ENCODE measurements at places on chromosomes 13 and 19.

GRCh38 chr13:97879646-97880310, 73.7 kb upstream of the IPO5 start:
- no peak for DNase-seq

- DNase-seq, result peak; percentile 39
These were observed 5.6 kb downstream of the INAFM1 start for GRCh38 chr19:47280183-47280797.

DNA sequence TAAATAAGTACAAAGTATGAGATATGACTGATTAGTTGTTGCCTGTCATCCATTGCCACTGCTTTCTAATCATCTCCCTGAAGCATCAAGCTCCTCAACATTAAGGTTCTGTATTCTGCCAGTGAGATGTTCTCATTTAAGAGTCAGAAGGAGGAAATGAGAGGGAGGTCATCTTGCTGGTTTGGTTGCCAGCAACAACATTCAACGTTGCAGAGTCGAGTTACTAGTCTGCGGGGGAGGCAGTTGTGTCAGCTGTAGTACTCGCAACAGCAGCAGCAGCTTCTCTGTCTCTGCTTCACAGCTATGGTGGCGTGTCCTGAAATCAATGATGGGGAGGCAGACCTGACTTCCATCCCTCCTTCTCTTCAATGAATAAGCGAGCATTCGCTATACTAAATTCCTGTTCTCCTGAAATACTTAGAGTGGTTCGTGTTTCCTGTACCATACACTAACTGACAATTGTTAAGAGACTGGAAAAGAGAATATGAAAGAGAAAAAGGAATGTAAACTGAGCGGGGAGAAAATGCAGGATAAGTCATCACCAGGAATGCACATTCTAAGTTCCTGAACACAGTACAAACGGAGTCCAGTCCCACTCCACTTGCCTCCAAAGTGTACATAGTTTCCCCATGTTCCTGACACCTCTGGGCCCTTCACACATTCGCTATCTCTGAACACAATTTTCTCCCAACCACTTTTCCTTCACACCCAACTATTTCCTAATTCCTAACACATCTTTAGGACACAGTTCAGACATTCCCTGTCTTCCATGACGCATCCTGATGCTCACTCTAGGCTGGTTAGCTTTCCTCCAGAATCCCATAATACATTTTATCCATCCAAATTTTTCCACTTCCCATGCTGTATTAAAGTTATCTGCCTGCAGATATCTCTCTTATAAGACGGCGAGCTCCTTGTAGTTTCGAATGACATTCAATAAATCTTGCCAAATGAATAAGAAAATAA, 263.0 kb downstream of the KLF12 start:
- no peak for DNase-seq

- DNase-seq, result peak; percentile 87
These were observed 2.7 kb downstream of the SLC27A1 start for GRCh38 chr19:17473041-17473440.

DNA sequence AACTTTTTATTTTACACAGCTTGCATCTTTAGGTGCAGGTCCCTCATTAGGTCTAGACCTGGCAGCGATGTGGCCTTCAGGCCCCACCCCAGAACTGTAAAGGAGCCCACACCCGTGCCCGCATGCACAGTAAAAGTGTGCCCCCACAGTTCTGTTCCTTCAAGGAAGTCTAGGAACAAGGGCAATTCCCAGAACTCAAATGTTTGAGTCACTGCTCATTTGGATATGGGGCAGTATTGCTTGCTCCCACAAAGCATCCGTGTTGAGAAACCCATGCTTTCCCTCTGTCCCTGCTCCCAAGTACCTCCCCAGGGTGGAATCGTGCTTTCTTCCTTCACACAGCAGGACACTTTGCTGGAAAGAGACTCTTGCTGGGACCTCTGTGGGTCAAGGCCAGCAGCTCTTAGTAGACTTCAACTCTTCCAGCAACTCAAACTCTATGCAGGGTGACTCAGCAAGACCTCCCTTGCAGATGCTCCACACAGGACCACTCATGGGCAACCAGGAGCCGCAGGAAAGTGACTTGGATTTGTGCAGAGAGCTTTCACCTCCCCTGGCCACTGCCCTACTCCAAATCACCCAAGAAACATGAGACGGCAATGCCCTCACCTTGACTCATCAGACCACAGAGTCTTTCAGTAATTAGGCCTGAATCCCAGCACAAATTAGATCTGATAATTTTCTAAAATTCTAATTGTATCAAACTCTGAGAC, 12.3 kb downstream of the SLC7A1 start:
- DNase-seq, result no peak

GRCh38 chr13:43145534-43146196, 122.3 kb downstream of the DNAJC15 start:
- no peak for DNase-seq

GRCh38 chr13:113437408-113438010, 15.8 kb downstream of the ADPRHL1 start:
- no peak for DNase-seq

DNA sequence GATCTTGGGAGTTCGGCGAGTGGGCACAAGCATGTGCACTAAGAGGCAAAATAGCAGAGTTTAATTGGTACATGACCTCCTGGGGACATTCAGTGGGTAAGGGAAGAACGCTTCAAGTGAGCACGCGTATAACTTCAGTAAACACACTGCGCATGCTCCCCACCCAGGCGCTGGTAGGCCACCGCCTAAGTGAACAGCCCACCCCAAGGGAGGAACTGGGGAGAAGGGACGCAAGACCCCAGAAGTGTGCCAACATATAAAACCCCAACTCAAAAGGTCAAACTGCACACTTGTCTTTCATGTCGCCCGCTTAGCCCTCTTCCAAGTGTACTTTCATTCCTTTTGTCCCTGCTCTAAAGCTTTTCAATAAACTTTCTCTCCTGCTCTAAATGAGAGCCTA, 10.5 kb upstream of the NTN5 start:
- DNase-seq, result peak; percentile 10

GRCh38 chr13:78305171-78305570, 298.2 kb downstream of the POU4F1 start:
- DNase-seq, result no peak

- no peak for DNase-seq
These were observed 62.9 kb downstream of the DCT start for GRCh38 chr13:94416454-94417080.

DNA sequence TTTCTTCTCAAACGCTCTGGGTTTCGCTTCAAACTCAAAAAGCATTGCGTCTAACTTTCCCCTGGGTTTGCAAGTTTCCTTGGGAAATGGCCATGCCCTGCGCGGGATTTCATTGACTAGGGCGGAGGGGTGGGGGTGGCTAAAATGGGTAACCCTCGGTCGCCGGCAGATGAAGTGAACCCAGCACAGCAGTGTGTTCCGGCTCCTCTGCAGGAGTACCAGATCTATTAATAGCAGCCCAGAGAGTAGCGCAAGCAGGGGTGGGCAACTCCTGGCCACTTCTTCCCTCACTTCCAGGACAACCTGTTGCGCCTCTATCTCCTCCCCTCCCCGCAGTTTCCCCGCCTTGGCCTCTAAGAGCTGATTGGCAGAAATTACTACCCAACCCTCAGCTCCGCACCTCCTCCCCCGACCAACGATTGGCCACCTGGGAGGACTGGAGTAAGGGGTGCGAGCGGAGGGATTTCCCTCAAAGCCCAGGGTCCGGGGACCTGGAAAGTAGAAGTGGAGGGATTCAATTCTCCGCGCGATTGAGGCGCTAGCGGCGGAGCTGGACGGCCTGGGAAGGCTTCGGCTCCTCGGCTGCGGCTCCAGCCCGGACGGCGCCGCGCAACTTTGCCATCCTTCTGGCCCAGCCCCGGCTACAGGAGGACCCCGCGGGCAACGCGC, at the start of gene FREM2:
Gene FREM2 (plus strand): TSS at position 501 of the 669 bp plus-strand sequence. CDS start 268 bp downstream, outside the sequence.
- no peak for DNase-seq

DNA sequence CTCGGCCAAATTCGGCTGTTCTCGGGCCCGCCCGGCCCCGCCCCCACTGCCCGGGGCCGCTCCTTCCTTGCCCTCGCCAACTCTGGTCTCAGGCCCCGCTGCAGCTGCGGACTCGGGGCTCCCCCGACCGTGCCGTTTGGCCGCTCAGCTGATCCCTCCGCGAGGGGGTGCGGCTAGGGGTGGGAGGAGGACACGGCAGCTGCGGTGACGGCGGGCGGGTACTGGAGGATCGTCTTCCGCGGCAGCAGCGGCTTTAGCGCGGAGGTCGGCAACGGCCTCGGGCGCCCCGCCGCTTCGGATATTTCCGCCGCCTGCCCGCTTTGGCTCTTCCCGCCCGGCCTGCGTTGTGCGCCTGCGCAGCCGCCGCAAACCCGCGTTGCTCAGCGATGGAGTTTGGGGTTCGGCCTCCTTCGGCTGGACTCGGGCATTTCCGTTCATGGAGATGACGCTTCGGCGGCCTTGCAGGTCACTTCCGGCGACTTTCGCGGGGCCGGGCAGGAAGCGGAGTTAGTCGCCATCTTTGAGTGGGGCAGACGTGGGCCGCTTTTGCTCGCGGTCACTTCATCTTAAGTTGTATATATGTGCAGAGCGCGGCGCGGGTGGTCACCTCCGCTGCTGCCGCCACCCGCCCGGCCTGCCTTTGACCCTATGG, 338 bp upstream of the UBE2M start:
- DNase-seq, result peak; percentile 99

DNA sequence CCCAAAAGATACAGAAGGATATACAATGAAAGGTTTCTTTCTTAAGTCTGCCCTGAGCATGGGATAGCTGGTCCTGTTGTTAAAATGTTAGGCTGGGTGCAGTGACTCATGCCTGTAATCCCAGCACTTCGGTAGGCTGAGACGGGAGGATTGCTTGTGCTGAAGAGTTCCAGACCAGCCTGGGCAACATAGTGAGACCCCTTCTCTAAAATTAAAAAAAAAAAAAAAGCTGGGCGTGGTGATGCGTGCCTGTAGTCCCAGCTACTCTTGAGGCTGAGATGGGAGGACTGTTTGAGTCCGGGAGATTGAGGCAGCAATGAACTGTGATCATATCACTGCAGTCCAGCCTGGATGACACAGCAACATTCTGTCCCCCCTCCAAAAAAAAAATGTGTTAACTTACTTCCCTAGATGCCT, 52.5 kb upstream of the SHKBP1 start:
- DNase-seq, result no peak

- DNase-seq, result no peak
These were observed 610.6 kb upstream of the ATXN8OS start for GRCh38 chr13:69496981-69497380.

- DNase-seq, result no peak
These were observed 226.3 kb downstream of the SLC7A1 start for GRCh38 chr13:29369060-29369743.

- no peak for DNase-seq
These were observed 196.9 kb upstream of the UBL3 start for GRCh38 chr13:30047154-30047874.

DNA sequence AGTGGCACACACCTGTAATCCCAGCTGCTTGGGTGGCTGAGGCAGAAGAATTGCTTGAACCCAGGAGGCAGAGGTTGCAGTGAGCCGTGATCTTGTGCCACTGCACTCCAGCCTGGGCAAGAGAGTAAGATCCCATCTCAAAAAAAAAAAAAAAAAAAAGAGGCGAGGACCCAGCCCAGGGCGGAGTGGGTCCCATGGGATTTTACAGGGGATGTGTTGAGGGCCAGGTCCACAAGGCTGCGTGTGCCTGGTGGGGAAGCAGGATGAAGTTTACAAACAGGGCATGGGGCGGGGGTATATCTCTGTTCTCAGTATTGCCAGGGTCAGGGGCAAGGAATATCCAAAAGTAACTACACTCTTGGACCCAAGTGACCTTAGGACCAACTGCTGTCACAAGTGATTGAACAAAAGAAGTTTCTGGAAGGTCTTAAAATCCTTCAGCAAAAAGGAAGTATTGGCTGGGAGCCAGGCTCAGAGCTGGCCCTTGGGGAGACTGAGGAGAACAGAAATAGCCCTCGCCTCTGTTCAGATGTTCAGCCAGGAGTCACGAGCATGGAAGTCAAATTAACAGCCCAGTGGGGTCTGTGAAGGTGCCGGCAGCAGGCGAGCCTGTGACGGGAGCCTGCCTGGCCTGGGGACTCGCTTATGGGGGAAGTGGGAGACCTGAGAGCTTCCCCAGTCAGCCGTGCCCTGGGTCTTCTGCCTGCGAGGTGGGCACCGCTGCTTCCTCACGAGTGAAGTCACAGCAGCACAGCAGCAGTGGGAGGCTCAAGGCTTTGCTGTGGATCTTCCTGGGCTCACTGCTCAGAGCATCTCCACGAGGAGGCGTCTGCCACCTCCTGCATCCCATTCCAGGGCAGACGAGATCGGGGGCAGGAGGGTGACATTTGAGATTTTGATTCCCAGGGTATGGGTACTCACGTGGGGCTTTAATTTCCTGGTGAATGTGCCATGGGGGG, 6.4 kb downstream of the MYO9B start:
- peak; percentile 30 for DNase-seq

- no peak for DNase-seq
These were observed 4.5 kb upstream of the ARHGAP45 start for GRCh38 chr19:1062387-1063029.

GRCh38 chr19:8831832-8832131, 322 bp downstream of the ZNF558 start:
- DNase-seq, result no peak

- DNase-seq, result no peak
These were observed 2136.8 kb downstream of the PCDH9 start for GRCh38 chr13:65093357-65093756.

GRCh38 chr13:109945206-109945960, 159.0 kb upstream of the IRS2 start:
- no peak for DNase-seq

- DNase-seq, result peak; percentile 26
These were observed 27.0 kb downstream of the SAE1 start for GRCh38 chr19:47157431-47158321.

DNA sequence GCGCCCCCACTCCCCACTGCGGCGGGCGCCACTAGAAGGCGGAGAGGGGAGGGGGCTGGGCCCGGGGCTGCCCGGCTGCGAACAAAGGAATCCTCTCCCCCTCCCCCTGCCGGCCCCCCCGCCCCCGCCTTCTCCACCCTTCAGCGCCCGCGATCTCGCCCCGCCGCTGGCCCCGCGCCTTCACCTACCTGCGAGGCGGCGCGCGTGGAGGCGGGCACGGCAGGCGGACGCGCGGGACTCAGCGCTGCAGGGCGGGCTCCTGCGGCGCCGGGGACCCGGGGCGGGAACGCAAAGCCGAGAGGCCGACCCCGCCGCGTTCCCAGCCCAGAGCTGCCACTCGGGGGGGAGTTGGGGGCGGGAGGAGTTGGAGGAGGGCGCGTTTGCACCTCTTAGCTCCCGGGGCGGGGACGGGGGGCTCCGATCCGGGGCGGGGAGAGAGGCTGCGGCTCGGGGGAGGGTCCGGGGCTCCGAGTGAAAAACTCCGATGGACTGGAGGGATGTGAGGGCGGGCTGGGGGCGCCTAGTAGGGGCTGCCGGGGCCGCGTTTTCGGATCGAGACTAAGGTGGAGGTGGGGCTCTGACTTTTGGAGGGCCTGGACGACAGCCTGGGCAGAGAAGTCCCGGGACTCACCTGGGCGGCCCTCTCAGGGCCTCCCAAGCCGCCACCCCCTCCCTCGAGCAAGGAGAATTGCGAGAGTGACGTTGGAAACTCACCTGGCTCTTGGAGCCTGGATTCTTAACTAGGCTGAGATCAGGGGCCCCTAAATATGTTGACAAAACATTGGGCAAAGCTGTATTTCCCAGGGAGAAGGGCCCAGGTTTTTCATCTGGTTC, at the start of gene FBN3:
Gene FBN3 (minus strand): TSS at position 332 of the 834 bp plus-strand sequence. CDS start 2,112 bp downstream, outside the sequence.
- DNase-seq, result no peak
